GM13976 (cell line): ENCODE measurements at places on chromosomes 13 and 19.

GRCh38 chr13:48234566-48235340, 1.7 kb downstream of the ITM2B start:
- DNase-seq: peak; percentile 29

DNA sequence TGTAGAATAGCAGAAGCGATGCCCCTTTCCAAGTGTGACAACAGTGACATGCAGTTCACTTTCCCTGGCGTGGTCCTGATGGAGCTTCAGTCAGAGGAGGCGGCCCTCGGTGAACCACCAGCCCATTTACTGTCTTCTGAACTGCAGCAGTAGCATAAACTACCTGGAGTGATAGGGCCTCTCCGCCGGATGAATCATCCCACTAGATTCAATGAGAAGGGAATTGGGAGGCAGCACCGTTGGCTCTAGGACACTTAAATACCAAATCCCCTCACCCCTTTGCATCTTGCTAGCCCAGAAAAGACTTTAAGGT, 112.8 kb upstream of the GPR12 start:
- no peak for DNase-seq

GRCh38 chr13:74246487-74246886, 112.3 kb upstream of the KLF12 start:
- DNase-seq: no peak

DNA sequence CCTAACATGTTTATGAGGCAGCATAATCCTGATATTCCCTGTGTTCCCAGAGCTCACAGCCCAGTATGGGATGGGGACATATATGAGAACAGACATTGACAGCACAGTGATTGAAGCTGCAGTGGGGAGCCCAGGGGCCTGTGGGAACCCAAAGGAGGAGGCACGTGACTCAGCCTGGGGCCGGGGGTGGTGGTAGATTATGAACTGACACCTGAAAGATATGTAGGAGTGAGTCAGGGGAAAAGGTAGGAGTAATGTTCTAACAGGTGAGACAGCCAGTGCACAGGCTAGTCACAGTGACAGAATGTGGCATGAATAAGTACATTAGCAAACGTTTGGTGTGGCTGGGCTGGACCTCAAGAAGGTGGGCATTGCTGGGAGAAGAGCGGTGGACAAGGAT, 29.0 kb downstream of the CKM start:
- no peak for DNase-seq

DNA sequence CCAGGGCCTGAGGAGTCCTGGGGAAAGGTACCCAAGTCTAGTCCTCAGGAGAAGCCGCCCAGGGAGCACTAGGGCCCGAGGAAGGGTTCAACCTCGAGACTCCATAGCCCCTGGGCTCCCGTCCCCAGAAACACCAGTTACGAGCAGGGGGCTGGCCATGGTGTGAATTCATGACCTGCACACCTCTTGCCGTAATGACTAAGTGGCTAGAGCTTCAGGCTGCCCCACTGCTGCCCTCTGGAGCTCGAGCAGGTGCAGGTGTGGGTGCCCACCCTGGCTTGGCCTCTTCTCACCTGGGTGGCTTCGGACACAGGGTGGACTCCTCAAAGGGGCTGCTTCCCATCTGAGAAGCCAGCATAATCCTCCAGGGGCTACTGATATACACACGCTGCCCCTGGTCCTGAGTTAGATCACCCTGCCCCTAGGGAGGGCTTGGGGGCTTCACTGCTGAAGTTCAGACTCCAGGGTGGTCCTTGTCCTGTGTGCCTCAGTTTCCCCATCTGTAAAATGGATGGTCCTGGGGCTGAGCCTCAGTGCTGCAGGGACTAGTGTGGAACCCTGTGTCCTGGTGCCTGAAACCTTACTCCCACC, 13.6 kb downstream of the SPC24 start:
- no peak for DNase-seq

GRCh38 chr13:96002322-96003131, 50.7 kb downstream of the UGGT2 start:
- no peak for DNase-seq

DNA sequence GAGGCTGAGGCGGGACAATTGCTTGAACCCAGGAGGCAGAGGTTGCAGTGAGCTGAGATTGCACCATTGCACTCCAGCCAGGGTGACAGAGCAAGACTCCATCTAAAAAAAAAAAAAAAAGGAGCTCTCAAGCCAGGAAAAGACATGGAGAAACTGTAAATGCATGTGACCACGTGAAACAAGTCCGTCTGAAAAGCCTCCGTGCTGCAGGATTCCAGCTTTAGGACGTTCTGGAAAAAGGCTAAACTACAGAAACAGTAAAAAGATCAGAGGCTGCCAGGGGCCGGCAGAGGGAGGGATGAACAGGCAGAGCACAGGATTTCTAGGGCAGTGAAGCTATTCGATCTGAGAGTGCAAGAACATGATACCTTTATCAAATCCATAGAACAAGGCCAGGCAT, 40.7 kb upstream of the NDUFS7 start:
- no peak for DNase-seq

DNA sequence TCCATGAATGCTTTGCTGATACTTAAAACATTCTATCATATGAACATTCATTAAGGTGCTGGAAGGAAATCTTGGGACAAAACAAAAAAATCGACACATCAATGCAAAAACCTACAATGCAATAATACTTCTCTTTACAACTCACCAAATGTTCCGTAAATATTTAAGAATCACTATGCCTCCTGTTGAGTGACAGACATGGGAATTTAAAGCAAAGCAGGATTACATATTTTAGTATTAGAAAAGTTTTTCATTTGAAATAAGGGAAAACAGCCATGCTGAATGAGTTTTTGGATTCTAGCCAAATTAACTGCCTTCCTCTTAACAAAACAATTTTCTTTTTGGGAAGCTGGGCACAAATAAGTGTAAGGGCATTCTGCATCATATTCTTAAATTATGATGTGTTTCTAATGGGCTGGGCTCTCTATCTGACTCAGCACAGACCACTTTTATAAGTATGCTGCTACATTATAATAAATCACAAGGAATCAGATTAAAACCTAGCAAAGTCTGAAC, 93.7 kb downstream of the RBM26 start:
- DNase-seq: no peak

- DNase-seq: no peak
These were observed 51.3 kb downstream of the TBC1D4 start for GRCh38 chr13:75430436-75431209.

DNA sequence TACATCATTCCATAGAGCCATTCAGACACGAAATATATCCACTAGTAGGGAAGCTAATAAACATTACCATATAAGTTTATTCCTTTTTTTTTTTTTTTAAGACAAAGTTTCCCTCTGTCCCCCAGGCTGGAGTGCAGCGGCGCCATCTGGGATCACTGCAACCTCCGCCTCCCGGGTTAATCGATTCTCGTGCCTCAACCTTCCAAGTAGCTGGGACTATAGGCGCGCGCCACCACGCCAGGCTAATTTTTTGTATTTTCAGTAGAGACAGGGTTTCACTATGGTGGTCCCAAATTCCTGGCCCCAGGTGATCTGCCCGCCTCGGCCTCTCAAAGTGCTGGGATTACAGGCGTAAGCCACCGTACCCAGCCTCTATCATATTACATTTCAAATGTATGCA, 612 bp upstream of the ZNF154 start:
- DNase-seq: no peak

- no peak for DNase-seq
These were observed 472.3 kb downstream of the IRS2 start for GRCh38 chr13:109314101-109314500.
